ENCODE measurements at places on chromosomes 3 and 15.

DNA sequence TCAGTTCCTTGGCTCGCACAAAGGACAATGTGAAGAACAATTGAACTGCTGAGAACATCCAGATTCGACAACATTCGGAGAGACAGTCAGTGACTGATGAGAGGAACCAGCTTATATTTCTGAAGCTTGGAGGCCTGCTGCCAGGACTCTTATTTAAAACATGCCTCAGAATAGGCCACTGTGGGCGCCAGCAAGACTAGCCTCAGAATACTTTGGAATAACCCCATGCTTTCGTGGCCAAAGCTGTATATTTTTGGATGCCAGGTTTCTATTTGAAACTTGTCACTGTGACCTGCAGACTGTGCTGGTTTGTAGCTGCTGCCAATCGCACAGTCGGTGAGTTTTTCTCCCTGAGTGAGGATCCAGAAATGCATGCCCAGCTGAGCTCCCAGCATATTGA is 129.9 kb upstream of the UBE3A start:
- peak; percentile 41 for DNase-seq

GRCh38 chr15:91329914-91330313 is 229.9 kb downstream of the SV2B start:
- DNase-seq, result no peak

DNA sequence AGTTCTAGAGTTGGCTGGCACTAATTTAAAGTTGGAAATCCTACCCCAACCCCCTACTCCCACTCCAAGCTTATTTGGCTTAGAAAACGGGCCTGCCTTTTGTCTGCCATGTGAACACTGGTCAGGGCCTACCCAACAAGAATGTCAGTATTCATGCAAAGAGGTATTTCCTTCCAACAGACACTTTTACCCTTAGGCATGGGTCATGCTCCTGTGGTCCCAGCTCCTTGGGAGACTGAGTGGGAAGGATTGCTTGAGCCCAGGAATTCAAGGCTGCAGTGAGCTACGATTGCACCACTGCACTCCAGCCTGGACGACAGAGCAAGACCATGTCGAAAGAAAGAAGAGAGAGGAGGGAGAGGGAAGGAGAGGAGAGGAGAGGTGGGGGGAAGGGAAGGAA is 137.5 kb upstream of the LRTM1 start:
- no peak for DNase-seq

GRCh38 chr3:65901226-65901625 is 137.5 kb downstream of the MAGI1 start:
- no peak for DNase-seq

DNA sequence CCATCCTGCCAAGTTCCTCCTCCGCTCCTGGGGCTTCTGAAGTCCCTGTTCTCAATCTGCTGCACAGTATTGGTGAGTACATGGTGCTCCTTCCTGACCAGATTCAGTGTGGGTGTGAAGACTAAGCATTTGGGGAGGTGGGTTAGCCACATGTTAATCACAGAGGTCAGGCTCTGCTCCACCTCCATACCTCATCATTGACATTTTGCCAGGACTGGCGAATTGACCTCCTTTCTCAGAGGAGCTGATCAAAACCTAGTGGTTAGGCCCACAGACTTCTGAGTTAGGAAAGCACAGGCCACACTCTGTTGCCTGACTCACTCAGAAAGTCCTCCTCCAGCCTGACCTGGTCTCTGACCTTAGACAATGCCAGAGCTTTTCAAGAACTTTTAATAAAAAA is 8.4 kb upstream of the RPS17 start:
- DNase-seq, result no peak

GRCh38 chr15:75008221-75008625 is 12.9 kb downstream of the SCAMP5 start:
- DNase-seq, result no peak

DNA sequence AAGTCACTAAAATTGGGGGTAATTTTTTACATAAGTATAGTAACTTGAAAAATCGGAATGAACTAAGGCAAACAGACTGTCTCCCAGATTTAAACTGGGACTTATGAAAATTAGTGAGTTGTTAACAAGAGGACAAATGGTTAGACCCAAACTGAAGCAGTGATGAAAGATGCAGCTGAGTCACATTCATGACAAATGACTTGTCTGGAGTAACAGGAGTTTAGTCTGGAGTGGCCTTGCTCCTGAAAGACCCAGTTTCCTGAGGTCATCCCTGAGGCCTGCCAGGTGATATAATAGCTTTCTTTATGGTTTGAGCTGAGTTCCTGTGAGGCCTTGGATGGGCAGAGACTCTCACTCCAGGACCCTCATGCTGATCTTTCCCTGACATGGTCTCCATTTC is 9.6 kb upstream of the CTDSPL start:
- DNase-seq, result no peak

All from left ventricle myocardium inferior (tissue), 1 donor.